ENCODE measurements at places on chromosomes 7 and 10.

- DNase-seq: no peak
- no peaks in the 10 kb centered on the region for H3K36me3 ChIP-seq
- no peaks in the 10 kb centered on the region for H3K27me3 ChIP-seq
- no peak overlapping the region for H3K4me3 ChIP-seq
Observed at GRCh38 chr7:94957061-94957460, 49.7 kb downstream of the PPP1R9A start.

DNA sequence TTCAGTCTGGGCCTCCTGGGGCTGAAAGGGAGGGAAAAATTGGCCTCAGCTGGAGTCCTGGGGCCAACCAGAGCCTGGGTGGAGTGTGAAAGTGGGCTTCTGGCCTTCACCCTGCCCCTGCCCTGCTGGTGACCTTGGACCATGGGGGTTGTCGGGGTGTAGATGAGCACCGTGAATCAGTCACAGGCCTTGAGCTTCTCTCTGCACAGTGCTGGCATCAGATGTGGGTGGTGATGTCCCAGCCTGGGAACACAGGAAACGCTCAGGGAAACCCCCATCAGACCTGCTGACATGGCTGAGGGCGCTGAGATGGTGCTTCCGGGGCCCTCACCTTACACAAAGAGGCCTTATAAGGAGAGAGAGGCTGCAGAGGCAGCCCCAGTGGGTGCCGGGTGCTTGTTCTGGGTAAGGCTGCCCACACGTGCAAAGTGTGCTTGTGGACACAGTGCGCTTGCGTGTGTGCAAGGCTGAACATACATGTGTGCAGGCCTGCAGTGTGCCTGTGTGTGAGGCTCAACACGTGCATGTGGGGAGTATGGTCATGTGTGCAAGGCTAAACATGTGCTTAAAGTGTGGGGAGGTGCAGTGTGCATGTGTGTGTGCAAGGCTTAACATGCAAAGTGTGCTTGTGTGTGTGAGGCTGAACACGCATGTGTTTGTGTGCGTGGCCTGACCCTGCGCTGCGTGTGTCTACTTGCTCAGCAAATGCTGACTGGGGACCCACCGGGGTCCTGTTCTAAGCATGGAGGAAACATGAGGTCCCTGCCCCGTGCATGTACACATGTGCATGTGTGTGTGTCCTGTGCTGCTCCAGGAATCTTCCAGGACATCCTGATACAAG is 6.5 kb downstream of the ARPC1B start:
- H3K4me3 ChIP-seq: peak overlapping the region; percentile 89
- H3K27me3 ChIP-seq: no peaks in the 10 kb centered on the region
- peaks cover 33% of the 10 kb centered on the region for H3K4me1 ChIP-seq
- peaks cover 51% of the 10 kb centered on the region for H3K36me3 ChIP-seq
- peak; percentile 90 for DNase-seq
- peak overlapping the region; percentile 93 for H3K27ac ChIP-seq

DNA sequence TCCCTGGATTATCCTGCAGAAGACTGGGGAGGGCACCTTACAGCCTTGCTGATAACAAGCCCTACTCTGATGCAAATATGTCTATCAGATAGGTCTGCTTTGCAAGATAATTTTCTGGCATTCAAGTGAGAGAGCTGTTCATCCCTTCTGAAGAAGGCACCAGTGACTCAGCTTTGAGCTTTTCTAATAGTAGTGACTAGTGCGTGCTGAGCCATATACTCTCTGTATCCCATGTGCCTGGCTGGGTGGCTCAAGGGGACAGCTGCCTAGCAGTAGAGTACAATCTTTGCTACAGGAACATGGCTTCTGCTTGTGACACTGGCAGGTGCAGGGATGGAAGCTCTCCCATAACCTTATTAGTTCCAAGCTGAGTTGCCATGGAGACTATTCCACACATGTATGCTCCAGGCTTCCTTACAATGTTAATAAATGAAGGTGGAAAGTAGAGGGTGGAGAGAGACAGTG is 35.0 kb upstream of the ABCB4 start:
- H3K36me3 ChIP-seq: no peaks in the 10 kb centered on the region
- peaks cover 16% of the 10 kb centered on the region for H3K4me1 ChIP-seq
- no peak overlapping the region for H3K4me3 ChIP-seq
- H3K27ac ChIP-seq: no peak overlapping the region

DNA sequence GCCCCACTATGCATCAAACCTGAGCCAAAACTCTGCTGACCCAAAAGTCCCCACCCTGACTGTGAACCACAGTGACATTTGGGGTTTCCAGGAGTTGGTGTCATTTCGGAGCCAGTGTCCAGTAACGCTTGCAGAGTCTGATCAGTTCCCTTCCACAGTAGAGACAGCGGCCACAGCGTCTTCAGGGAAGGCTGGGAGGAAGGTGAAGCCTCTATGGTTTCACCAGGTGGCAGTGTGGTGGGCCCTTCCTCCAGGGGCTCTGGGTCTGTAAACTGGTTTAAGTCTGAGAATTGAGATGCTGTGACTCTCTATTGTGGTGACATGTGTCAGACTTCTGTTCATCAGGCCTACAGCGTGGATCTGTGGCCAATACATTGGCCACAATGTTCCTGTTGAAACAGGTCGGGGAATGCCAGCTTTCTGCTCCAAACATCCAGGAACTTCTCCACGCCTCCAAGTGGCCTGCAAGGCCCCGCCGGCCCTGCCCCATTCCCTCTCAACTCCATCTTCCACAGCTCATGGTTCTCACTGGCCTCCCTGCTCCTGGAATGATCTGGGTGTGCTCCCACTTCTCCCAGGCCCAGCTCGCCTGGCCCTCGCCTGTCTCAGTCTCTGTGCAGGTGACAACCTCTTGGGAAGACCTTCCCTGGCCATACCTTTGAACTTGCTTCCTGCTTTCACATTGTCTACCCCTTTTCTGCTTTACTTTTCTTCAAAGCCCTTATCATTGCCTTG is 124.5 kb upstream of the FAM20C start:
- no peaks in the 10 kb centered on the region for H3K36me3 ChIP-seq
- no peak for DNase-seq
- no peak overlapping the region for H3K27ac ChIP-seq
- H3K4me1 ChIP-seq: no peaks in the 10 kb centered on the region
- H3K4me3 ChIP-seq: no peak overlapping the region

DNA sequence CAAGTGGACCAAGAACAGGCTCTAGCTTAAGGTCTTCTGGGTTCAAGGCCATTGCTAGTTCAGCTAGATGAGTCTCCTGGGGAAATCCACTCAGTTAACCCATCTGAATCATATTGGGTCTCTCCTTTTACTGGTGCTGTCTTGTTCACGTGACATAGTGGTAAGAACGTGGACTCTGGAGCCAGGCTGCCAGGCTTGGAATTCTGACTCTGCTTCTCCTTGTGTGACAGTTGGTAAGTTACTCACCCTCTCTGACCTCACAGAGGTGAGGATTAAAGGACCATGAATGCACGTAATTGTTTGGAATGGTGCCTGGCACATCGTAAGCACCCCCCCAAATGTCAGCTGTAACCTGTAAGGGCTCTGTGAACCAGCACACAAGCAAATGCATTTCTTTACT is 9.7 kb upstream of the CALU start:
- H3K27me3 ChIP-seq: peaks cover 33% of the 10 kb centered on the region
- peaks cover 2% of the 10 kb centered on the region for H3K4me1 ChIP-seq

DNA sequence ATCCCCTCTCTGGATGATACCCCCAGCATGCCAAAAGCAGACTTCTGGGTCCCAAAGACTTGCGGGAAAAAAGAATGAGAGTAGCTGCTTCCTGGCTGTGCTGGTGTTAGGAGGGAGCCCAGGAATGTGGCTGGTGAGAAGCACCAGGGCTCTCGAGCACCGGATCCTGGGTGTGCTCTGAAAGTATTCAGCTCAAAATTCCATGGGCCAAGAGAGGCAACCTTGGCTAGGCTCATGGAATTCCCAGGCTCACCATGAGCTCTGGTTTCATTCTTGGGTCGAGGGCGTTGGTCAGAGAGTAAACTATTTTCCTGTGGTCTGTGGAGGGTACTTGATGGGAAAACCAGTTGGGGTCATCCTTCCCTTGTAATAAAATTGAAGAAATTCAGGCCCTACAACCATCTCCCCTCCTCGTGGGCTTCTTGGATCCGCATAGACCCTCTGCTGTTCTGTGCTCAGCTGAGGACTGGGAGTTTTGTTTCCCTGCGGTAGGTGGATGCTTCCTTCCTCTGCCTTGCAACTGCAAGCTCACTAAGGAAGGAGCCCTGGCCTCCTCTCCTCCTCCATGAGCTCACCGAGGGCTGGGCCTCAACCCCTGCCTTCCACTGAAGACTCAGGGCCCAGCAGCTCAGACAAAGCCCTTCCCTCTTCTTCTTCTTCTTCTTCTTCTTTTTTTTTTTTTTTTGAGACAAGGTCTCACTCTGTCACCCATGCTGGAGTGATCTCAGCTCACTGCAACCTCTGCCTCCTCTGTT is 34.5 kb upstream of the AQP1 start:
- H3K4me3 ChIP-seq: no peak overlapping the region
- H3K4me1 ChIP-seq: no peaks in the 10 kb centered on the region
- H3K27me3 ChIP-seq: no peaks in the 10 kb centered on the region
- DNase-seq: no peak
- H3K36me3 ChIP-seq: no peaks in the 10 kb centered on the region
- H3K27ac ChIP-seq: no peak overlapping the region

DNA sequence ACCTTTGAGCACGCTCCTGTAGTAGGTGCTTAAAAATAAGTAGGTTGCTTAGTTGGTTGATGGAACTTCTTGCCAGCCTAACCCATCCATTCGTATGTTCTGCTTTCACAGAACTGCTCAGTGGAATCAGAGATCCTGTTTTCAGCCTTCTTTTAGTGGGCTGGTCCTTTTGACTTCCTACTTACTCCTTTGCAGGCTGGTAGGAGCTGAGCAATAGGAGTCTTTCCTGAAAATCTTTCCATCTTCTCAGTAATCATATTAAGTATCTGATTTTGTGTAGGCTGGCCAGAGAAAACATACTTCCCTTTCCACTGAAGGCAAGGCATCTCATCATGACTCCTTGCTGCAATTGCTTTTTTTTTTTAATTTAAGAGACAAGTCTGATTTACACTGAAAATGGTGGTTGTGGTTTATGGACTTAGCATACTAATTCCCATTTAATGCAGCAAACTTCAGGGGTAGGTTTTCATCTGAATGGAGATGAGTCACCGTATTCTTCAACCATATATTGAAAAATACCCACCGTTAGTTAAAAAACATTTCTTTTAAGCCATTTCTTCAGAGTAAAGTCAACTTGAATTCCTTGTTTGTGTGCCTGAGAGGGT is 208.0 kb downstream of the ZNF365 start:
- no peaks in the 10 kb centered on the region for H3K36me3 ChIP-seq
- no peak overlapping the region for H3K4me3 ChIP-seq
- H3K27ac ChIP-seq: no peak overlapping the region
- H3K4me1 ChIP-seq: no peaks in the 10 kb centered on the region
- no peak for DNase-seq

- peaks cover 7% of the 10 kb centered on the region for H3K27me3 ChIP-seq
- H3K4me1 ChIP-seq: peaks cover 5% of the 10 kb centered on the region
- H3K27ac ChIP-seq: no peak overlapping the region
- no peaks in the 10 kb centered on the region for H3K36me3 ChIP-seq
- DNase-seq: peak; percentile 9
Observed at GRCh38 chr10:13453896-13454295, 74.9 kb downstream of the BEND7 start.

DNA sequence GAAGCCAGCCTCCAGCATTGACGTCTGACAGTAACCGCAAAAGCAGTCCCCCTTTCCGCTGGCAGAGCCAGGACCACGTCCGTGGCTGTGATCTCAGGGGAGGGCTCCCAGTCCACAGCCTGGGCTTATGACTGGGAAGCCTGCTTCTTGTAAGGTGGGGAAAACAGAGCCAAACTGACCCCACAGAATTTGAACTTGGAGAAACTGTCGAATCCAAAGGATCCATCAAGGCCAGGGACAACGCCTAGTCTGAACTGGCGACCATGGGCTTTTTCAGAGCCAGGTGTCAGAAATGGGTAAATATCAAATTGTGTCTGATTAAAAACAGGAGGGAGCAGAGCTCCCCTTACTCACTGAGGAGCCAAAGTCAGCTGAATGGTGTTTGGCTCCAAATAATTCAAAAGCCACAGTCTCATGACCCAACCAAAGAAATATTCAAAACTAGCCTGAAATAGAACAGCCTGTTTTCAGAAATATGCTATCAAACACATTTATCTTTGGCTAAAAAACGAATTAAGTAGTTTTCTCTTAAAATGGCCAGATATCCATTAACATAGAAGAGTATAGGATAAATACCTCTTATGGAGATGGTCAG is 751.4 kb upstream of the GALNT17 start:
- no peak for DNase-seq
- no peaks in the 10 kb centered on the region for H3K27me3 ChIP-seq
- no peaks in the 10 kb centered on the region for H3K4me1 ChIP-seq
- H3K36me3 ChIP-seq: no peaks in the 10 kb centered on the region
- no peak overlapping the region for H3K27ac ChIP-seq

DNA sequence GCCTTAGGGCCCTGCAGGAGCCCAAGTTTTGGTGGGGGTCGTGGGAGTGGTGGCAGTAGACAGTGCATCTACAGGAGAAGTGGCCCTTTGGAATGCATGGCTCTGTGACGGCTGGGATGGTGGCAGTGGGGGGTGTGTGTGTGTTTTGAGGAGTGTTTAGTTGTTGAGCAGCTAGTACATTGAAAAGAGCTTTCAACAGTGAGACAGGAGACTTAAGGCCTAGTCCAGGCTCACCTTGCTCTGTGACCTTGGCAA is 27.1 kb downstream of the ZNF775 start:
- DNase-seq: no peak
- no peaks in the 10 kb centered on the region for H3K27me3 ChIP-seq
- peak overlapping the region; percentile 90 for H3K4me3 ChIP-seq
- peak overlapping the region; percentile 99 for H3K27ac ChIP-seq
- peaks cover 42% of the 10 kb centered on the region for H3K4me1 ChIP-seq
- peaks cover 22% of the 10 kb centered on the region for H3K36me3 ChIP-seq

- no peak for DNase-seq
- no peak overlapping the region for H3K27ac ChIP-seq
- no peaks in the 10 kb centered on the region for H3K36me3 ChIP-seq
- H3K4me1 ChIP-seq: peaks cover 21% of the 10 kb centered on the region
- H3K27me3 ChIP-seq: no peaks in the 10 kb centered on the region
Observed at GRCh38 chr10:83682414-83682813, 456.9 kb upstream of the GHITM start.

GRCh38 chr10:61543831-61544230 is 90.7 kb upstream of the TMEM26 start:
- H3K4me1 ChIP-seq: no peaks in the 10 kb centered on the region
- DNase-seq: no peak
- H3K27me3 ChIP-seq: no peaks in the 10 kb centered on the region
- no peak overlapping the region for H3K4me3 ChIP-seq
- no peaks in the 10 kb centered on the region for H3K36me3 ChIP-seq

- no peak overlapping the region for H3K27ac ChIP-seq
- H3K36me3 ChIP-seq: peaks cover 13% of the 10 kb centered on the region
- H3K4me1 ChIP-seq: peaks cover 1% of the 10 kb centered on the region
- no peak overlapping the region for H3K4me3 ChIP-seq
- DNase-seq: no peak
Observed at GRCh38 chr7:711922-712380, 14.5 kb upstream of the DNAAF5 start.

DNA sequence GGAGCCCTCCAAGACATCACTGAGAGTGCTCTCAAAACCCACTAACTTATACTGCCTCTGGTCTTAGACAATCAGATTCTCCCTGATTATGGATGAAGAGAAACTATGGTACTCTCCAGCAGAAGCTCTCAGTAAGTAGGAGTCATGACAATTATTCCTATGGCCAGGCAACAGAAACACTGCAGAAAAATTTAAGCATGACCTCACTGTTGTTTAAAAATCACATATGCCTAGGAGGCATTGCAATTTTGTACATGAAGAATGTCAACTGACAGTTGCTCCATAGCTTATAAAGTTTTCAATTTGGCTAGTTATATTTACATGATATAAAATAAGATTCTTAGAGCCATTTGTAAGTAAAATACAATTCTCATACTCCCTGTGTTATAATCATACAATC is 105.9 kb upstream of the LSM8 start:
- no peaks in the 10 kb centered on the region for H3K36me3 ChIP-seq
- no peak overlapping the region for H3K4me3 ChIP-seq
- peaks cover 9% of the 10 kb centered on the region for H3K4me1 ChIP-seq
- no peak overlapping the region for H3K27ac ChIP-seq
- no peak for DNase-seq

Data from T-helper 2 cell treated with Interferon-gamma antibody and Interleukin-4, amounts not matched to agents 5 μg/mL and 100 μg/mL, for 36 hours (primary cell).